ENCODE measurements at places on chromosomes 4 and X.

GRCh38 chr4:161829591-161829990, 334.2 kb downstream of the FSTL5 start:
- H3K4me3 ChIP-seq: no peak overlapping the region
- no peaks in the 10 kb centered on the region for H3K4me1 ChIP-seq
- no peak for DNase-seq
- H3K36me3 ChIP-seq: no peaks in the 10 kb centered on the region

DNA sequence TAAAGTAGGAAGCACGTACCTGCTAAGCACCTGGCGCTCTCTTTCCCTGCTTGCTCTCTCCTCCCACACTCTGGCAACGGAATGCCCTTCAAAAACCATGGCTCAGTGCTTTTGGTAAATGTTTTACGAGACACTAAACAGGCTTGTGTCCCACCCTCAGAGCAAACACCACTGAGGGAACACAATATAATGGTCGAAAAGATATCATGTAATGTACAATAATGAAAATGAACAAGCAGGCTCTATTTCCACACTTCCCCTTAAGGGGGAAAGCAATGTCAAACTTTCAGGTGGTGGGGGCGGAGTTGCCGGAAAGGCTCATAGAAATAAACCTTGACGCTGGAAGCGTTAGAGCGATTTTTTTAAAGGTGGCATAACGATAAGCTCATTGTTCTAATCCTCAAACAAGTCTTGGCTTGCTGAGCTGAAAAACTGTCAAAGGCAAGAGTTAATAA, 115.1 kb downstream of the RBM47 start:
- peak; percentile 51 for DNase-seq
- peaks cover 41% of the 10 kb centered on the region for H3K4me1 ChIP-seq
- no peaks in the 10 kb centered on the region for H3K36me3 ChIP-seq
- H3K27me3 ChIP-seq: no peaks in the 10 kb centered on the region

- H3K4me3 ChIP-seq: no peak overlapping the region
- H3K4me1 ChIP-seq: no peaks in the 10 kb centered on the region
- H3K27ac ChIP-seq: no peak overlapping the region
- DNase-seq: no peak
- H3K27me3 ChIP-seq: no peaks in the 10 kb centered on the region
Observed at GRCh38 chr4:155679343-155679742, 12.7 kb downstream of the GUCY1A1 start.

DNA sequence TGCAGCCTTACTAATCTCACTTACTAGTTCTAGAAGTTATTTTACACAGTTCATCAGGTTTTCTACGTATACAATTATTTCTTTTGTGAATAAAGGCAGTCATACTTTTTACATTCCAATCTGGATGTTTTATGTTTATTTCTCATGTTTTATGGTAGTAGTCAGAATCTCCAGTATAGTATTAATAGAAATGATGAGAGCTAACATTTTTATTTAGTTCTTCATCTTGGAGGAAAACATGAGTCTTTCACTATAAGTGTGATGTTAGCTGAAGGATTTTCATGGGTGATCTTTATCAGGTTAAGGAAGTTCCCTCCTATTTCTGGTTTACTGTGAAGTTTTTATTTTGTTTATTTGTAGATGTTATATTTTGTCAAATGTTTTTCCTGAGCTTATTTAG, 256.1 kb upstream of the GIMD1 start:
- H3K36me3 ChIP-seq: no peaks in the 10 kb centered on the region
- no peak overlapping the region for H3K27ac ChIP-seq
- no peak overlapping the region for H3K4me3 ChIP-seq
- no peaks in the 10 kb centered on the region for H3K4me1 ChIP-seq
- H3K27me3 ChIP-seq: no peaks in the 10 kb centered on the region

DNA sequence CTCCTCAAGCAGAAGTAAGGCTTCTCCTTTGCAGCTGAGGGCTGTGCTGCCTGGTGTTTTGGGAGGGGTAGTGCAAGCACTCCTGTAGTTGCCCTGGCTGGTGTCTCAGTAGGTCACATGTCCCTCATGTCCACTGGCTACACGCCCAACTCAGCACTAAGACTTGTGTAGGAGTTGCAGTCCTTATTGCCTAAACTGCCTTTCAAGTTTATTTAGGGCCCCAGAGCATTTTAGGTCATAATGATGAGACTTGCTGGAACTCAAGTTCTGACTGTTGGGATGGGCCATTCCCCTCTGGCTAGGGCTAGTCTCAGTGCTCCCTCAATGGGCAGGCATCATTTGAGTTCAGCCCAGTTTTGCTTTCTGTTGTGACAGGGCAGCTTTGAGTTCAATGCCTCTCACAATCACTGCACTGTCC, 44.1 kb downstream of the PPM1K start:
- peaks cover 8% of the 10 kb centered on the region for H3K4me1 ChIP-seq
- H3K27me3 ChIP-seq: no peaks in the 10 kb centered on the region
- H3K4me3 ChIP-seq: no peak overlapping the region
- no peak for DNase-seq
- H3K36me3 ChIP-seq: no peaks in the 10 kb centered on the region

DNA sequence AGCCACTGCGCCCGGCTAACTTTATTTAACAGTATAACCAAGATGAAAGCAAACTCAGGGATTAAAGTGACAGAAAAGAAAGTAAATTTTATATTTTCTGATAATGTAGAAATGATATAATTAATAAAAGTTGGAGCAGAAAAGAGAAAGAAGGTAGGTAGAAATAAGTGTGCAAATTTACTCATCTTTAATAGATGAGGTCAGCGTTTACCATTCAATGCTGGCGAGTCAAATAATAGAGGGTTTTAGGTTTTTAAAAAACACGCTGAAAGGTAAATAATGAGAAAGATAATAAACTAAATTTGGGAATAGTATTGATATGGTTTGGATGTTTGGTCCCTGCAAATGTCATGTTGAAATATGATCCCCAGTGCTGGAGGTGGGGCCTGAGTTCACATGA, 13.6 kb downstream of the CDKN2AIP start:
- no peak for DNase-seq
- H3K4me1 ChIP-seq: no peaks in the 10 kb centered on the region
- H3K27me3 ChIP-seq: no peaks in the 10 kb centered on the region
- H3K27ac ChIP-seq: no peak overlapping the region

DNA sequence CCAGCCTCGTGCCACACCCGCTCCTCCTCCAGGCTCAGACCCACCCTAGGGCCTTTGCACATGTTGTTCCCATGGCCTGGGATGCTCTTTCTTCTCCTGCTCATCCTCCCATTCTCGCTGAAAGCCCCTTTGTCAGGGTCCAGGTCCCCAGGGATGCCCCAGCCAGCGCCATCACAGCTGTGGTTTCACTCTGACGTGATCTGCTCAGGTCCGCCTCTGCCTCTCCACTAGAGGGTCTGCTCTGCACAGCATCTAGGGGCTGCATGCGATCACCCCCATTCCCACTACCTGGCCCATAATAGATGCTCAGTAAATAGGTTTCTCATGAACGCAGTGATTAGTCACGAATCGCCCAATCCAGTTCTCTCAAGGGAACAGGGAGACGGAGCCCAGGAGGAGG, 222.5 kb downstream of the AFAP1 start:
- no peak for DNase-seq
- no peaks in the 10 kb centered on the region for H3K27me3 ChIP-seq
- no peak overlapping the region for H3K27ac ChIP-seq
- H3K36me3 ChIP-seq: no peaks in the 10 kb centered on the region

GRCh38 chrX:119235872-119236622, at the start of gene PGRMC1:
Gene PGRMC1, plus strand, starts transcription at chrX:119236285. Its CDS starts 79 bp downstream, at chrX:119236364.
- no peaks in the 10 kb centered on the region for H3K36me3 ChIP-seq
- peak within 1 kb of the TSS; percentile 75 for H3K27ac ChIP-seq
- peak; percentile 55 for DNase-seq

DNA sequence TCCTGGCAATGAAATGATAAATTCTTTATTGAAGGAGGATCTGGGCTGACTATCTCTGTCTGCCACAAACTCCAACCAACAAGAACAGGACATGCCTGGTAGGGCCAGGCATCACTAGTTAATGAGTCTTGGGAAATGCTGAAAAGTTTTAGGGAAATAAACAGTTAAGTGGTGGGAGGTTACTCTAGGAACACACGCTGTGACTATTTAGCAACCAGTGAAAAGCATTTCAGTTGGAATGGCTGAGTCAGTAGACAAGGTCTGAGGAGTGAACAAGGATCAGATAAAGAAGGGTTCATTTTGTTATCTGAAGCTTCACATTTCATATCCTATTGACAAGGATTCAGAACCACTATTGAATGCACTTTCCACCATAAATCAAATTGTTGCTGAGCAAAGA, 394.9 kb upstream of the BOD1L1 start:
- H3K36me3 ChIP-seq: no peaks in the 10 kb centered on the region
- H3K4me1 ChIP-seq: 0 out of 2 replicates have a peak, but pooled peaks cover 5% of the 10 kb centered on the region
- no peaks in the 10 kb centered on the region for H3K27me3 ChIP-seq
- no peak for DNase-seq

DNA sequence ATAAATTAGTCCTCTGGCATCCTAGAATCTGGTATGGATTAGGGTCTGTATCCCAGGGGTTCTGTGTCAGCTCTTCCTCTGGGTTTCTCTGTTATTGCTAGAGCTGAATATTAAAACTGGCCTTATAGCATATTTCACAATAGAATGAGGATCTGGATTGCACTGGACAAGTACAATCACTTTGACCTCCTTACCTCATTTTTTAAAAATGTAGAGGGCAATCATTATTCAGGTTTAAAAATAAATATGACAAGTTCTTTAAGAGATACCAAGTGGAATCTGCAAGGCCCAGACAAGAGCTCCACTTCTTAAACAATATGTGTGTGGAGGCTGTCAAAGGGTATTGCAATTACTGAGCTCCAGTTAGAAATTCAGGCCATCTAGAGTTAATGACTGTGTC, 1.4 kb downstream of the PALLD start:
- no peak overlapping the region for H3K4me3 ChIP-seq
- peaks cover 7% of the 10 kb centered on the region for H3K4me1 ChIP-seq
- no peaks in the 10 kb centered on the region for H3K36me3 ChIP-seq
- H3K27me3 ChIP-seq: no peaks in the 10 kb centered on the region

GRCh38 chrX:4185086-4185485, 471.6 kb upstream of the PRKX start:
- H3K27ac ChIP-seq: no peak overlapping the region
- no peak overlapping the region for H3K4me3 ChIP-seq
- DNase-seq: no peak

DNA sequence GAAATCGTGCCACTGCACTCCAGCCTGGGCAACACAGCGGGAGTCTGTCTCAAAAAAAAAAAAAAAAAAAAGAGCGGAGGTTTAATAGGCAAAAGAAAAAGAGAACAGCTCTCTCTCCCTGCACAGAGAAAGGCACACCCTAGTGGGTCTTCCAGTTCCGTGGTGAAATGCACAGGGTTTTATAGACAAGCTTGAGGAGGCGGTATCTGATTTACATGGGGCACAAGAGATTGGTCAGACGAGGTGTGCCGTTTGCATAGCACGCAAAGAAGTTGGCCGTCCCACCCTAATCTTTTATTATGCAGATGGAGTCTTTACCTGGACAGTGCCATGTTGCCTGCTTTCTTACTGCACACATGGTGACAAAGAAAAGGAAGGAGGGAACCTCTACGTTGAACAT, 33.5 kb upstream of the REST start:
- H3K27ac ChIP-seq: no peak overlapping the region
- DNase-seq: no peak
- no peaks in the 10 kb centered on the region for H3K36me3 ChIP-seq
- no peak overlapping the region for H3K4me3 ChIP-seq

GRCh38 chrX:112053169-112053568, 29.4 kb downstream of the TRPC5 start:
- DNase-seq: no peak
- no peak overlapping the region for H3K27ac ChIP-seq
- no peaks in the 10 kb centered on the region for H3K4me1 ChIP-seq
- H3K36me3 ChIP-seq: no peaks in the 10 kb centered on the region
- H3K27me3 ChIP-seq: no peaks in the 10 kb centered on the region

DNA sequence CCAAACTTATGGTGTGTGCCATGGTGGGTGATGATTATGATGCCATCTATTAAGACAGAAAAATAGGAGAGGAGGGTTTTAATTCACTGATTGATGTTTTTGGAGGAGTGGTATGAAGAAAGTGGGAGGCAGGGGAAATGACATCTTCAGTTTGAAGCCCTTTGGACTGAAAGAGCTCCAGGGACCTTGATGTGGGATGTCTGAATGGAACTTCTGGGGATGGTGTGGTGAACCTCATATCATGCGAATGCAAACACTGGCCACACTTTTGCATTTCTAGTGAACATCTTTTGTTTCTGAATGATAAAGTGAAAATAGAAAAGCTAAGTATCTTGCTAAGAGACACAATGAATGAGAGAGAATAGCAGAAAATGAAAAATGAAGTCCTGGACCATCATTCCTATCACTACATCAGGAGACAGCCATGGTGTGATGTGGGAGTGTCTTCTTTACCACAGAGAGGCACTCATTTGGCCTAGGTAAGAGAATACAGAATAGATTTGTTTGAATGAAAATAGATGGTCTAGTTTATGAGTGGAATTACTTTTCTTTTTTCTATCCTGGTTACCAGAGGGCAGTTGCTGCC, 123.5 kb downstream of the ZNF827 start:
- no peak overlapping the region for H3K4me3 ChIP-seq
- H3K27me3 ChIP-seq: no peaks in the 10 kb centered on the region
- H3K27ac ChIP-seq: no peak overlapping the region
- H3K36me3 ChIP-seq: peaks cover 16% of the 10 kb centered on the region
- H3K4me1 ChIP-seq: no peaks in the 10 kb centered on the region
- no peak for DNase-seq

DNA sequence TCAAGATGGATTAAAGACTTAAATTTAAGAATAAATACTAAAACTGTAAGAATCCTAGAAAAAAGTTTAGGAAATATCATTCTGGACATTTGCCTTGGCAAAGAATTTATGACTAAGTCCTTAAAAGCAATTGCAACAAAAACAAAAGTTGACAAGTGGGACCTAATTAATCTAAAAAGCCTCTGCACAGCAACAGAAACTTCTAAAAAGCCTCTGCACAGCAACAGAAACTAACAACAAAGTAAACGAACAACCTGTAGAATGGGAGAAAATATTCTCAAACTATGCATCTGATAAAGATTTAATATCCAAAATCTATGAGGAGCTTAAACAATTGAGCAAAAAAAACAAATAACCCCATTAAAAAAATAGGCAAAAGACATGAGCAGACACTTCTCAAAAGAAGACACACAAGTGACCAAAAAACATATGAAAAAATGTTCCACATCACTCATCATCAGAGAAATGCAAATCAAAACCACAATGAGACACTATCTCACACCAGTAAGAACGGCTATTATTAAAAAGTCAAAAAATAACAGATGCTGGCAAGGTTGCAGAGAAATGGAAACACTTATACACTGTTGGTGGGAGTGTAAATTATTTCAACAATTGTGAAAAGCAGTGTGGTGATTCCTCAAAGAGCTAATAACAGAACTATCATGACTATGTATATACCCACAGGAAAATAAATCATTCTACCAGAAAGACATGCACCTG, 5.5 kb upstream of the OPRPN start:
- no peaks in the 10 kb centered on the region for H3K36me3 ChIP-seq
- H3K4me1 ChIP-seq: no peaks in the 10 kb centered on the region
- no peaks in the 10 kb centered on the region for H3K27me3 ChIP-seq
- no peak overlapping the region for H3K27ac ChIP-seq
- no peak for DNase-seq

DNA sequence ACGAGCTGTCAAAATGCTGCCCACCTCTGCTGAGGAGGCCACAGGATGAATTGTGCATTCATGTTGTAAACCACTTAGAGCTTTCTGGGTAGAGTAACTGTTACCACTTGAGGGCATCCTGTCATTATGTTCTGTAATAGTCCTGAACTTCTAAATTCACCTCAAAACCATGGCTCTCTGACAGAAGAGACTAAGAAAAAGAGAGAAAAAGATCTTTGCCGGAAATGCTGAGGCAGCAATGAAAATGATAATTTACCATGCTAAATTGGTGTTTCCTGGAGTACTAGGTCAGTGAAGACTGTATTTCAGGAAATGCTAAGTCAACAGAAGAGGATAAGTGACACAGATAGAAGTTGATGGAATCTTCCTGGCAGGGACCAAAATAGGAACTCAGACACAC, 942.3 kb upstream of the SLIT2 start:
- no peak overlapping the region for H3K4me3 ChIP-seq
- no peaks in the 10 kb centered on the region for H3K4me1 ChIP-seq
- H3K27ac ChIP-seq: no peak overlapping the region
- no peak for DNase-seq

Data from HepG2 (cell line).